Mucosa of gallbladder (tissue), 1 donor: ENCODE measurements at places on chromosomes 5 and 9. TPM values are rescaled to one million over a fixed set of nuclear protein-coding genes. Genes with fewer than 3 reads are reported as not detected.

Gene PRR16
- total RNA-seq, result 4.9 TPM

Gene GARIN3
- total RNA-seq, result not detected

Gene STPG3
- not detected for total RNA-seq

Gene ASTN2
- total RNA-seq, result 4.4 TPM

Gene IL4
- total RNA-seq, result not detected

Gene SLC4A9
- 0.86 TPM for total RNA-seq

Gene RLN2
- not detected for total RNA-seq

Gene C8G
- total RNA-seq, result 110 TPM

GRCh38 chr5:57216714-57217113 lies 42.9 kb downstream of the GPBP1 start:
- no peak for DNase-seq

DNA sequence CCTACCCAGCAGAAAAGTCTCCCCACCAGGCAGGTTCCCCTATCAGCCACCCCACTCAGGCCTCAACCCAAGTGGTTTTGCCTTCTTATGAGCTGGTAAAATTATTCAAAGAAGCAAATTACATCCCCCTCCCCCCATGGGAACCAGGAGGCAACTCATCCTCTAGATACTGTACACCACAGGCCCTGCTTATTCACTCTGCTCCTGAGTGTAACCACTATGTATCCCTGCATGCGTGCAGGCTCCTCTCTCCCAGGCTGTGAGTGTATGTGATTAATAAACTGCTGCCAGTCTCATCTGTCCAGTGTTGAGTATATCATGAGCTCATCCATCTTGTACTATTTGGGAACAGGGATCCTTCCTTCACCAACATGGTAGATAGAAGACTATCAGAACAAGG lies 8.6 kb downstream of the KCTD16 start:
- no peak for DNase-seq

- no peak for DNase-seq
These were observed 109.7 kb downstream of the MSX2 start for GRCh38 chr5:174834081-174834480.

DNA sequence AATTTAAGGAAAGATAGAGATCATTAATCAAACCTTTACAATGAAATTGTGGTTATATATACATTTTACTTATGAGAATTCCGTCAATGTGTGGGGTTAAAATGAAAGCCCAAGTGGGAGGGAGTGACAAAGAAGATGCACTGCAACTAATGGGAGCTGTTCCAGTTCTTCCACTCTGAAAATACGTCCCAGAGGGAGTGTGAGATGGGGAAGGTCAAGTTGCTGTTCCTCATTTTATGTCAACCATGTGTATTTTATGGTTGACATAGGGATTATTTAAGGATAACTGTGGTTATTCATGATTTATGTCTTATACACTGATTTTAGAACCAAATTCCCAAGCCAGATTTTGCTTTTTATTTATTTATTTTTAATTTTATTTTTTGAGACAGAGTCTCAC lies 14.2 kb upstream of the RGS3 start:
- no peak for DNase-seq

GRCh38 chr5:139148306-139148705 lies 49.9 kb downstream of the SIL1 start:
- no peak for DNase-seq

DNA sequence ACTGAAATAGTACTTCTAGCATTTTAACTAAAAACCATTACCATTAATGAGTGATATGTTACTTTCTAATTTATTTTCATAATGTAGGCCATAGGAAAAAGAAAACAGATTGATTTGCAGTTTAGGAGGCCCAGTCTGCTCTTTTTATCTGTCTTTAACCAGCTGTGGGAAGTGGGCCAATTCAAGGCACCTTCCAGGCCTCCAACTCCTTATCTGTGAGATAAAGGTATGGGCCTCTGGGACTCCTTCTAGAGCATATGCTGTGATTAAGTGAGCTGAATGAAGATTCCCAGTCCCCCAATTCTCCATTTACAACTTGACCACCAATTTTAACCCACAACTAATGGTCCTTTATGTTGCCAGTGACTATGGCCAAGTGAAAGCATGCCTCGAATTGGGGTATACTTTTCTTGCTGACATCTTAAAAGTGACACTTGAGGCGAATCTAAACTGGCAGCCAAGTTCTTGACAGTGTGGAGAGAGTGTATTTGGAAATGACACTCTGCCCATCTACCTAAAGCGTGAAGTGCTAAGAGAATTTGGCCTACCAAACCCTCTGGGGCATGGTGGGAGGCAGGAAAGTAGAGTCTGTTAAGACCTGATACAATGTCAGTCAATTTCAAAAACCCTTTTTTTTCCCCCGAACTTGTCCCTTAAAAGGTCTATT lies 88.3 kb downstream of the PIK3R1 start:
- no peak for DNase-seq

GRCh38 chr5:81859624-81860023 lies 108.7 kb upstream of the SSBP2 start:
- DNase-seq, result no peak

DNA sequence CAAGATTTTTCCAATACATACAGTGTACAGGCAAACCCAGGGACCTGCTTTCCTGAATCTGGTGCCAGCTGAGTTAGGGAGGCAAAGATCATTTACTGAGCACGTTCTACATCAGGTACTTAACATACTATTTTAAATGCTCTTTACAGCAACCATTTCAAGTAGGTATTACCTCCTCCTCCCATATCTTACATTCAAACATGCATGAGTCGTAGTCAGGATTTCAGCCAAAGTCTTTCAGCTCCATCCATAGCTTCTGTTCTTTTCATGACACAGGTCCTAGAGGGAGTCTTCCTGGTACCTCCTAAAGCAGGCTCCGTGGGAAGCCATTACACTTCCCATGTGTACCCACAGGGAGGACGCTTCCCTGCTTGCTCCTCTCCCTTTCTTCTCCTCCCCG lies 11.7 kb downstream of the KCNV2 start:
- DNase-seq, result no peak

DNA sequence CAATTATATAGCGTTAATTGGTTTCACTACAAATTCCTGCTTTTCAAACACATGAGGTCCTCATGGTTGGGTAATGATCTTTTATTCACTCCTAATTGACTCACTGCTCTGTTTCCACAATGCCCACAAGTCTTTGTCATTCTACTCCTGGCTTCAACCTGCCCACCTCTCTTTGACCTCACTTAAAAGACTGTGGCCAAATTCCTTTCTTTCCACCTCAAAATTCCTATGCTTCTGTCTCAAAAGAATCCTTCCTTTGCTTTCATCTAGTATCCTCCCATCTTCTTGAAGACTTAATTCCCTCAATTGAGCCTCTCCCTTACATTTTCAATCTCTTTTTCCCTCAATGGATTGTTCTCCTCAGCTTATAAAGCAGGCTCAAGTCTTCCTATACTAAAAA lies 4.9 kb downstream of the APBA1 start:
- no peak for DNase-seq
